ENCODE measurements at places on chromosomes 5 and 9. TPM values are rescaled to one million over a fixed set of nuclear protein-coding genes. Genes with fewer than 3 reads are reported as not detected.

Gene UAP1L1
- total RNA-seq, result 22.8 TPM

Gene SHOC1
- not detected for total RNA-seq

Gene SH3RF2
- total RNA-seq, result 35.6 TPM

Gene UBQLN1
- 111 TPM for total RNA-seq

Gene DAPK1
- total RNA-seq, result 63.0 TPM

Gene SPATA31E1
- not detected for total RNA-seq

Gene F12
- total RNA-seq, result 68.3 TPM

Gene PCA3
- 0.45 TPM for total RNA-seq

Gene MPDZ
- total RNA-seq, result 21.1 TPM

Gene ADAMTS6
- 24.8 TPM for total RNA-seq

Gene SHC3
- total RNA-seq, result 1.7 TPM

Gene SCGB3A2
- not detected for total RNA-seq

Gene PDE6A
- not detected for total RNA-seq

DNA sequence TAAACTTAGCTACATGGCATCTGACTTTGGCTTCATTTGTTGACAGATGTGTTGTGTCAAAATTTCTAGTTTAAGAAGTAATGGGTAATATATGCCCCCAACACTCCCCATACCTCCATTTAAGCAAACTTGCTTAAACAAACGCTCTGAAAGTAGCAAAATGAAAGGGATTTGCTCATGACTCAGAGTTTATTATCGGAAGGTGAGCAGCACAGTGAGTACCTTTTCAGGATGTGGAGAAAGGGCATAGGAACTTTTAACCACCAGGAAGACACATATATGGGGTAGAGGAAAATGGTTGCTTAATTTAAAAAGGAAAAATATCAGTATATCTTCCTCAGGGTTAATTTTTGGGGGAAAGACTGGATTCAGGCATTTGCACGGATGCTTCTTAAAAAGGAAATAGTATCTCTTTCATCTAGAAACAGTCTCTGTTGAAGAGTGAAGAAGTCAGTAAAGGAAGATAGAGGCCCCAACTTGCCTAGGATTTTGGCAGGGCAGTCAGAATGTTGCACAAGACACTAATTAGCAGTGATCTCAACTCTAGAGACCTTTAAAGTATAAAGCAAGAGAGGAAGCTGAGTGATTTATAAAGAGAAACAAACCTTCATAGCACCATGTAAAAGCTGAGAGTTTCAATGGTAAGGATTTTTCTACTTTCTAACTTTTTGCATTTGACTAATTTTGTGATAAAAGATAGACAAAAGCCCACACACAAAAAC lies 155.1 kb downstream of the TRIO start:
- DNase-seq, result no peak

DNA sequence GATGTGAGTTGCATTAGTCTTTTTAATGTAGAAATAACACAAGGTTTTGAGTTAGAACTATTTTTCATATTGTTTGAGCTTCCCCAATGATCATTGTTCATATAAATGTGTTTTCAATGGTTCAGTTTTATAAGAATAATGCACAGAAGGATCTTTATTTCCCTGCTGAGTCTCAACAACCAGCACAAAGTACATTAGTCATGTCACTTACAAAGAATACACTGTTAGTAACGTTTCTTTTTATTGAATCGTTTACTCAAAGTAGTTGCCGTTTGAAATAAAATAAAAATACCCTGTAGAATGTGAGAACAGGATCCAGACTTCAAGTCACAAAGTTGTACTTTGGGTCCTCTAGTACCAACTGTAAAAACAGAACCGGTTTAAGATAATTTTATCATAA lies 41.5 kb downstream of the ERCC8 start:
- DNase-seq, result no peak

- DNase-seq, result no peak
These were observed 218.5 kb upstream of the CDH12 start for GRCh38 chr5:23071682-23072081.

DNA sequence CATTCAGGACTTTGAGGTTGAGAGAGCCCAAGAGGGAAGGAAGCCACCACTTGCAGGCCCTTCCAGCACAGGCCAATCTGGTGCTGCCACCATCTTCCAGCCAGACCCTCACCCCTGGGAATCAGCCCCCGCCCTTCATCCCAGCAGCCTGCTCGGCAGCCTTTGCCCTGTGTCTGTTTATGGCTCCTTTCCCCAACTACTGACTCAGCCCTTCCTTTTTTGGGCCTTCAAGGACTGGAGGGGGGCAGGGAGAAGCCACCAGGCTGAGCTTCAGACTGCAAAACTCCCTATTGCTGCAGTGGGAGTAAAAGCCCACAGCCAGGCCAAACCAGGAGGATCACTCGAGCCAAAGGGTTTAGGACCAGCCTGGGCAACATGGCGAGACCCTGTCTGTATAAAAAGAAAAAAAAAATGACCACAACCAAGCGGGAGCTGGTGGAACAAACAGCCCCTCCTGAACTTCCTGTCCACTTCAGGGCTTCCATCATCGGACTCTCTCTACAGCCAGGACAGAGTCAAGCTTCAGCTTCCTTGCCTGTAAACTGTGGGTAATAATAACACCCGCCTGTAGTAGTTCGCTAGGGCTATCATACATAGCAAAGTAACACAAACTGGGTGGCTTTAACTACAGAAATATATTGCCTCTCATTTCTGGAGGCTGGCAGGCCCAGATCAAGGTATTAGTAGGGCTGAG lies 85.9 kb upstream of the IL17B start:
- no peak for DNase-seq

- DNase-seq, result no peak
These were observed 10.6 kb upstream of the HMHB1 start for GRCh38 chr5:143801252-143801939.

DNA sequence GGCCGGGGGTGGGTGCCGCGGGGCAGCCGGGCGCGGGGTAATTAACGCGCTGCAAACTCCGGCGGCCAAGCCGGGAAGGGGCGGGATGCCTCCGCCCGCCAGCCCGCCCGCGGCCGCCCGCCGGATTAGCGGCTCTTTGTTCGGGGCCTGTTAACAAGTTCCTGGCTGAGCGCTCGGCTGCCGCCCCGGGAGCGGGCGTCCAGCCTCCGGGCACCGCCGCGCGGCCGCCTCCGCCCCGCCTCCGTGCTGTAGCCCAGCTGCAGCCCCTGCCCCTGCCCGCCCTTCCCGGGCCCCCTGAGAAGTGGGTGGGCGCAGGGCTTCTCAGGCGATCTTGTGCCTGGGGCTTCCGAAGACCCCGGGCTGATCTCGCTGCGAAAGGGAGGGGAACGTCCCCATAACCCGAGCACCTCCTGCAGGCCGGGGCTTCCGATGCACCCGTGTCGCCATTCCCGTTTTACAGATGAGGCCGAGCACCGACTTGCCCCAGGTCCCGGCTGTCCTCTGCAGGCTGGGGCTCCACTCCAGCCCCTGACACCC lies 7.5 kb downstream of the UNC5A start:
- DNase-seq, result peak; percentile 60

- DNase-seq, result no peak
These were observed 41.3 kb upstream of the SMU1 start for GRCh38 chr9:33117796-33118195.

- no peak for DNase-seq
These were observed 256.0 kb downstream of the CWC27 start for GRCh38 chr5:65024681-65025080.

GRCh38 chr5:44845777-44846176 lies 37.0 kb downstream of the MRPS30 start:
- peak; percentile 17 for DNase-seq

DNA sequence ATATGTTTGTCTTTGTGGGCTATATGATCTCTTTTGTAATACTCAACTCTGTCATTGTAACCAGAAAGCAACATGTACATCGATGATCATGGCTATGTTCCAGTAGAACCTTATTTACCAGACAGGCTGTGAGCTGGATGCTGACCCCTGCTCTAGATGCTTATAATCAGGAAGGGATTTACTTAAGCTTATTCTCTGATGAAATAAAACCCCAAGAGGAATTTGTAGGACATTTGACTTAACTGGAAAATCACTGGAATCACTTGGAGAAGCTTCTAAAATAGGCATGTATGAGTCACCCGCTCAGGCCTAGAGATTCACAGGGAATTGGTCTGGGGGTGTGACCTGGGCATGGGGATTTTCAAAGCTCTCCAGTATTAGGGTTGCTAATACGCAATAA lies 285.8 kb upstream of the ZNF608 start:
- no peak for DNase-seq

DNA sequence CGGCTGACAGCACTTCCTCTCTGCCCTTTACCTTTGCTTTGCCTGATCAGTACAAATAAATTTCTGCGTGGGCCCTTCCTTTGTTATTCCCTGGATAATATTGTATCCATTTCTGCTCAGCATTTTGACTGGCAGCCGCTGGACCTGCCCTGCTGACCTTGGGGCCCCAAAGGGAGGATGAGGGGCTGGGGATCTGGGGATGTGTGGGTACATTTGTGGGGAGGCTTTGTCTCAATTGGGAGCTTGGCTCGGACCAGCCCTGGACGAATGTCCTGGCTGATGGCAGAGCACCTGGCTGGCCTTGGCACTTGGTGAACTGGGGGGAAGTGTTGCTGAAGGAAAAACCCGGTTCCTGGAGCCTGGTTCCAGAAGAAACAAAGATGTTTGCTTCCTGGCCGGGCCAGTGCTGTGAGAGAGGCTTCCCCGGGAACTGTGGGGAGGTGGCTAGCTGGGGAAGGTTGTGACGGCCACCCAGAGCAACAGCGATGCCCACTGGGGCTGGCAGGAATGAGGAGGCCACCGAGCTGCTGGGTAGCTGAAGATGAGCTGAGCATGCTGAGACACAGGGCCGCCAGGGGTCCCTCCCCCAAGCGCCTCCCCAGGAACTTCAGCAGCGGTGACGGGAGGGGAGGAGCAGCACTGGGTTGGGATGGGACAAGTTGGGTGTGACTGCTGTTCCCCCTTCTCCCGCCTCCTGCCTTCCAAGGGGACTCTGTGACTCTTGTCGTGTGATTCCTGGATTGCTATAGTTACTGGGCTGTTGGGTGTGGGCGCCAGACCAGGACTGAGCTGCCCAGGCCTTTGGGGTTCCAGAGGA lies 8.4 kb downstream of the LMX1B start:
- no peak for DNase-seq

- DNase-seq, result no peak
These were observed 5.0 kb upstream of the RHOBTB3 start for GRCh38 chr5:95725937-95726810.

DNA sequence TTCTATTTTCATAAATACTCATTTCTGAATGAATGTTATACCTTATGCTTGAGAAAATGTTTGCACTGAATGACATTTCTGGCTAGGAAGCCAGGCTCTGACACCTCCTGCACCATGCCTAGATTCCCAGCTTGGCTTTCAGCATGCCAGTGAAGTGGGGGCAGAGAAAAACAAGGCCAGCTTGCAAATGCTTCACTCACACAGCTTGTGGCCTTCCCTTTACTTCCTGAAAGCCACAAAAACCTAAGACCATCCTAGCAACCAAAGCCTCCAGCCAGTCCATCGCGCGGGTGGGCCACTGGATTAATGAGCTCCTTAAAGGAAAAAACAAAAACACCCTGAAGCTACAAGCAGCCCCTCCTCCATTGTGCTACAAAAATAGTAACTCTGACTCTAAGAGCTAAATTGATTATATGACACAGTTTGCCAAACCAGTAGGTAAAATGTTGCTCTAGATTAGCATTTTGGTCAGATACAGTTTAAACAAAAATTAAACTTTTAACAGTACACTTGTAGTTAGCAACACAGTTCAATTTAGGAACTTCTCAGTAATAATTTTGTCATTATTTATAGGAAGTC lies 159.9 kb downstream of the TSSK1B start:
- DNase-seq, result no peak

GRCh38 chr5:45695804-45696156 lies 400 bp downstream of the HCN1 start:
- DNase-seq, result no peak

- DNase-seq, result no peak
These were observed 270.7 kb upstream of the TLE4 start for GRCh38 chr9:79301085-79301484.

GRCh38 chr9:91150998-91151717 lies 210.6 kb downstream of the AUH start:
- peak; percentile 56 for DNase-seq

- no peak for DNase-seq
These were observed 578.4 kb downstream of the CDK5RAP2 start for GRCh38 chr9:120001536-120001935.

- no peak for DNase-seq
These were observed 503.4 kb downstream of the NFIB start for GRCh38 chr9:13810510-13810909.

GRCh38 chr5:143748516-143748915 lies 63.4 kb upstream of the HMHB1 start:
- no peak for DNase-seq

DNA sequence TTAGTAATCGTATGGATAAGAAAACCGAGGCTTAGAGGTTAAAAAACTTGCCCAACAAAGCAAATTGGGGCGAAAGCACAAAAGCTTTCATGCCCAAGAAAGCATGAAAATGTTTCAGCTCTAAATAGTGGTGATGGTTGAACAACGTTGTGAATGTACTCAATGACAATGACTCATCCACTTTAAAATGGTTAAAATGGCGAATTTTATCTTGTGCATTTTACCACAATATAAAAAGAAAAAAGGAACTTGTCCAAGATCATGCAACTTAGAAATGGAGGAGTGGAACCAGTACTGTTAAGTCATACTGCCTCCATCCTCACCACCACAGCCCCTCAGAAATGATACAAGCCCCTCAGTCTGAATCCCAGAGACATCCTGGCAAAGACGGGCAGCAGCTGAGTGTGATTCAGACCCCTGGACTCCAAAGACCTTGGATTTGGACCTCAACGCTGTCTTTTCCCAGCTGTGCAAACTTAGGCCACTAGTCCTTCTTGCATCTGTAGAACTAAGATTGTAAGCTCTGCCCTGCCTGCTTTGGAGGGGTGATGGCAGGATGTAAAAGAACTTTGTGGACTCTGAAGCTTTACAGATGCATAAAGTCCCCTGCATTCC lies 158.4 kb downstream of the GABBR2 start:
- DNase-seq, result no peak

GRCh38 chr9:77221431-77221830 lies 44.1 kb downstream of the VPS13A start:
- DNase-seq, result no peak

DNA sequence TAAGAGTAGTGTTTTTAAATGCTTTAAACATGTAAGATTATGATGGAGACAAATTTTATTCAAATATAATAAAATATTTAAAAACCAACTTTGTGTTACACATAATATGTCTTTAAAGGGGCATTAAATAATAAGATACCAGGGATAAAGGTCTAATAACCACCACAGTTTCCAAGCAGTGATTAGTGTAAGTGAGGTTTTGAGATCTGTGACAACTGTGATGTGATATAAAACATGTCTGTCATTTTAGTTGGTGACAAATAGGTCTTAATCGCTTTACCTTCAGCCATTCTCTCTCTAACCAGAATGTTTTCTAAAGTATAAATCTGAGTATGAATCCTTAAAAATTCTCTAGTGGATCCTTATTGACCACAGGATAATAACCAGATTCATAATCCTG lies 28.1 kb downstream of the PPIP5K2 start:
- DNase-seq, result no peak

- DNase-seq, result no peak
These were observed 551.6 kb downstream of the PRDM9 start for GRCh38 chr5:24059006-24059405.

GRCh38 chr9:127177665-127178265 lies 55.3 kb upstream of the ANGPTL2 start:
- DNase-seq, result no peak
